NCI-H2081 (cell line): ENCODE measurements at places on chromosomes 13 and 19.

DNA sequence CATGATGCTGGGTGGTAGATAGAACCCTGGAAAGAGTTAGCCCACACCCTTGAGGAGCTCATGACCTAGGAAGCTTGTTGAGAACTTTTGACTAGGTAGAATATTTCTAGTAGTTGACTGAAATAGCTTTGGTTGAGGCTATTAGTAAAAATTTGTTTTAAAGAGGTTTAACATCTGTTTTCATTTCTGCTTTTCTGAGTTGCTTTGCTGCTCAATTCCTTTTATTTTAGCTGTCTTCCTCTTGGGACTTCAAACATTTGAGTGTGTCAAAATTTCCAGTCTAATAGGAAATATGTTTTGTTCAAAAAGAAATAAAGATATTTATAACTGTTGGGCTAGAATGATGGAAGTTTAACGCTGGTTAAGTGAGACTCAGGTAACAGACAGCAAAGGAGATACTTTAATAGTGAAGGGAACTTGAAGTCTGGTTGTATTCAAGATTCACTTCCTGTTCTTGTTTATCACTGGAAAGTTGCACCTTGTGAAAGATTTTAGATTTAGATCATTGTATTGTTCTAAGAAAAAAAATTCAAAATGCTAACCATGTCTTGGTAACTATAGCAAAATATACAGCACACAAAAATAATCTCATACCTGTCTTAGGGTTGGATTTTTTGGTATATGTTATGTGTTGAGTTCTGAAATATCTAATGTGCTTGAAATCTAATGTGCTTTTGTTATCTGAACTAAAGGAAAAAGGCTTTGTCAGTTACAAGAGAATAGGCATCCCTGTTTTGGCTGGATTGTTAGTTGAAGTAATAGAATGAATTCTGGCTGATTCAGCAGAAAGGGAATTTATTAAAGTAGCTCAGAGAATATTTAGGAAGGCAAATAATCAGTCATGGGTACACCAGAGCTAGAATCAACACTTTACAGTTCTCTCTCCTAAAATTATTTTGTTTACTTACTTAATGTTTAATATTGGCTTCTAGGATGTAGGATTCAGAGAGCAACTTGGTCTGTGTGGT lies 24.4 kb upstream of the GPR18 start:
- DNase-seq: no peak

GRCh38 chr19:19485161-19485997 lies 30.0 kb downstream of the TSSK6 start:
- DNase-seq: no peak

DNA sequence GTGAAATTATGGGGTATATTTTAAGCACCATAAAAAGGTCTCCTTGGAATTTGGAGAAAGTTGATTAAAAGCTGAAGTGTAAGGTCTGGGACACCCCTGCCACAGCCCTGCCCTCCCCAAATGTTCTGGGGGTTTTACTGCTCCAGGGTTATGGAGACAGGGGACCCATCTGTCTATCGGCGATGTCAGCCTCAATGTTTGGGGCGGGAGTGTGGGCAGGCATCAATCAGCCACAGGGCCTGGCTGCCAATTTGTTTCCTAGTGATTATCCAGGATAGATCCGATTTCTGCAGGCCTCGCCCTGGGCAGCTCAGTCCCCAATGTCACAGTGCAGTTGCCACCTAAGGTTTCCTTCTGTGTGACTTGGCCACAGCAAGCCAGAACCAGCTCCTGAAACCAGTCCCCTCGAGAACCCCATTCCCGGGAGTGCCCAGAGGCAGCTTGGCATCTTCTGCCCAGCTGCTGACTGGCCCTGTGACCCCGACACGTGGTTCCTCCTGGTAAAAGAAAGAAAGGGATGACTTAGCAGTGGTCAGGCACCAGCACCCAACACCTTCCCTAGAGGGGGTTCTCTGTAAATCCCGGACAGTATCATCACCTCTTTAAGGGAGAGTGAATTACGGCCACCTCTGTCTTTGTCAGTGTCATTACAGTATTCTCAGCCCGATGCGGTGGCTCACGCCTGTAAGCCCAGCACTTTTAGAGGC lies 41.6 kb downstream of the MYO9B start:
- no peak for DNase-seq

- no peak for DNase-seq
Measured at GRCh38 chr19:53112286-53112685, 9.1 kb upstream of the ZNF160 start.

GRCh38 chr19:28737021-28737895 lies 475.7 kb downstream of the UQCRFS1 start:
- DNase-seq: no peak

GRCh38 chr13:50104493-50104892 lies 89.2 kb downstream of the KCNRG start:
- no peak for DNase-seq

DNA sequence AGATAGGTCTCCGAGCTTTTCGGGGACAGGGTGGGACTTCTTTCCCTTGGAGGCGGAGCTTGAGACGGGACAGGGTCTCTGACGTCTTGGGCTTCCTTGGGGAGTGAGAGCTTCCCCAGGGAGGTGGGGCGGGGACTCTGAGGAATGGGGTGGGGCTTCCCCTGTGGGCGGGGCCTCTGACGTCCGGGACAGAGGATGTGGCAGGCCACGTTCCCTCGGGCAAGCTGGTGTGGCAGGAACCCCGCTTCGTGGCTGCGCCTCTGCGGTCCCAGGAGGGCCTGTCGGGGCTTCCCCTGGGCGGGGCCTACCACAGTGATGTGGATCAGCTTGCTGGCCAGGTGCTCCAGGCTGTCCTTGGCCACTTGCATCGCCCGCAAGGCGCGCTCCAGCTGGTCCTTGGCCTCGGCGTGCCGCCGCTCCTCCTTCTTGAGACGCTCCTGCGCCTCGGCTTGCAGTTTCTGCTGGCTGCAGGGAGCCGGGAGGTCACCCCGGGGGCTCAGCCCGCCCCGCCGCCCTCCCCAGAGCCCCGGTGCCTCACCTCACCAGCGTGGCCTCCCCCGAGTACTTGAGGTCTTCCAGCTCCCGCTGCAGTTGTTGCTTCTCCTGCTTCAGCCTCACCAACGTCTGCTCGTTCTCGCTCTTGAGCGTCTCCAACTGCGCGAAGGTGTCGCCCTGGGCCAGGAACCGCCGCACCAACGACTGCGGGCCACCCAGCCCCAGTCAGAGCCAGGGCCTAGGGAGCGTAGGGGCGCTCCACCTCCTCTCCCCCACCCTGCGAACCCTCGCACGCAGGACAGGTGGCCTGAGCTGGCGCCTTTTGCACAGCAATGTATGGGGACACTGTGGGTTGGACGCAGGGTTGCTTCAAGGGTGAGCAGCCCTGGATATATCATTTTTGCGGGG lies 3.3 kb upstream of the RGL3 start:
- DNase-seq: no peak

DNA sequence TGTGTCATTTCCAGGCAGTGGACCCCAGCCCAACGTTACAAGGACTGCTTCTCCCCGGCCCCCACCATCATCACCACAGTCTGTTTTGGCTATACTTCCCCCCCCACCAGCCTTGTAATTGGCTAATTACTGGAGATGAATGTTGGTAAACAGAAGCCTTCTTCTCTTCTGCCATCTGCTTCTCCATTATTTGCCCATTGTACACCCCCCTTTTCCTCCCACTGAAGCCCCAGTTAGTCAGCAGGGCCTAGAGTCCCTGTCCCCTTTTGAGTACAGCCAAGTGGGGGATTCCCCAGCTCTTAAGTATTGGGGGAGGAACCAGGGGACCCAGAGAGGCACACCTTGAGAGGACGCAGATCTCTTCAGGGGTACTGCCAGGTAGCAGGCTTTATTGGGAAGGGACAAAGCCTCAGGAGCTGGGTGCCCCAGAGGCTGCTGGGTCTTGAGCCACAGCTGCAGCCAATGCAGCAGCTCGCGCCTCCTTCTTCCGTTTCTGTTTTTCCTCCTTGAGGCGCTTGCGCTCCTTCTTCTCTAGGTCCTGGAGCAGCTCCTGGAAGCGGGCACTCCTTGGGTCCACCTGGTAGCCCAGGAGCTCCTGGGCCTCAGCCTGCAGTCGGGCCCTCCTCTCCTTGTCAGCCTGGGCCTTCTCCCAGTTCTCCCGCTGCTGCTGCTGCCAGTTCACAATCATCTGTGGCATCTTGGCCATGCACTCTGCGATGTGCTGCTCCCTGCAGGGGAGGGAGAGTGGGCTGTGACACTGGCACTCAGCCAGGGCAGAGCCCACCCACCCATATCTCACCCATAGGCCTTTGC lies 3.0 kb downstream of the GADD45GIP1 start:
- DNase-seq: peak; percentile 35

GRCh38 chr13:28607187-28607955 lies 51.6 kb upstream of the POMP start:
- no peak for DNase-seq

GRCh38 chr13:21657538-21657937 lies 13.3 kb upstream of the FGF9 start:
- no peak for DNase-seq

DNA sequence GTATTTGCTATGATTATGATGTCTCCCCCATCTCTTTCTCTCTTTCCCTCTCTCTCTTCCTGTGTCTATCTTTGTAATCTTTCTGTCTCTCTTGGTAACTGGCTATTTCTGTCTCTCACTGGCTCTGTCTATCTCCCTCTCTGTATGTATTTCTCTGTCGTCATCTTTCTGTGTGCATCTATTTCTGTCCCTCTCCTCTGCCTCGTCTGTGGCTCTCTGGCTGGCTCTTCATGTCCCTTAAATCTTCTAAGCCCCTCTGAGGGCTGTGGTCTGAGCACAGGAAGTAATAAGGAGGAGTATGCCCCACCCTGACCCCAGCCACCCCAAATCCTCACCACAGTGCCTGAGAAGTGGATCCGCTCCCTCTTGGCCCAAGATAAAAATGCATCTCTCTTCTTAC lies 104.4 kb downstream of the DNAJC15 start:
- DNase-seq: no peak

- DNase-seq: no peak
Measured at GRCh38 chr19:29079356-29080032, 133.5 kb downstream of the UQCRFS1 start.

GRCh38 chr13:51158365-51158764 lies 47.3 kb upstream of the C13orf42 start:
- DNase-seq: no peak

DNA sequence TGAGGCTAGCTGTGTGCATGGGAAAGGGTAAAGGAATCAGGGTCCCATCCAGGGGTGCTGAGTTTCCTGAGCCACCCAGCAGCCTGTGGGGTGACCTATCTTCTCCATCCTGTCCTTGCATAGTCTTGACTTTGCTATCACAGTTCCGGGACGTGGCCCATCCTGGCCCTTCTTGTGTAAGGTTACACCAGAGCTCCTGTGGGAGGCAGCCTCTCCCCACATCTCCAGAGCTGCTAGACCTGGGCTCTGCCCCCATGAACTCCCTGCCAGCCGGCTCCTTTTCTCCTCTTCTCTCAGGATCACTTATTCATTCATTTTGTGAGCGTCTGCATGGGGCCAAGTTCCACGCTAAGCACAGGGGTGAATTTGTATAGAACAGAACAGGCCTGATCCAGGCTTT lies 238.9 kb downstream of the TSHZ3 start:
- no peak for DNase-seq

GRCh38 chr13:105107781-105108180 lies 1427.7 kb downstream of the EFNB2 start:
- DNase-seq: no peak

DNA sequence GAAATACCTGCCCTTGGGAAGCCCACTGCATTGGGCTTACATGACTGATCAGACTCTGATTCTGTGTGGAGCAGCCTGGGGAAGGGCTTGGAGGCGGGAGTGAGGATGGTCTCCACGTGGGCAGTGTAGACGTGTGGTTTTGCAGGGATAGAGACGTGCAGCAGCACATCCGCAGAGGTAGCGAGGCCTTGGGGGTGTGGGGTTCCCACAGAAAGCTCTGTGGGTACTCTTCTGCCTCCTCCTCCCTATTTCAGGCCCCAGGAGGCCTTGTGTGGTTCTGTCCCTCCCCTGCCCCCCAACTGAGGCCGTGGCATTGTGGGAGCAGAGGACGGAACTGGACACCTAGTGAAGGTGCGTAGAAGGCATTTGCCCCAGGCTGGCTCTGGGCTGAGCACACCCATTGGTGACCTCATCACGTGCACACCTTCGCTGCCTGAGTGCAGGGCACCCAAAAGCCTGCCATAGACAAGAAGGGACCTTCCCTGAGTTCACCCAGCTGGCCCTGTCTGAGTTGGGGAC lies 28.9 kb downstream of the PPP1R37 start:
- DNase-seq: no peak

- no peak for DNase-seq
Measured at GRCh38 chr13:23806874-23807526, 82.2 kb downstream of the MIPEP start.

DNA sequence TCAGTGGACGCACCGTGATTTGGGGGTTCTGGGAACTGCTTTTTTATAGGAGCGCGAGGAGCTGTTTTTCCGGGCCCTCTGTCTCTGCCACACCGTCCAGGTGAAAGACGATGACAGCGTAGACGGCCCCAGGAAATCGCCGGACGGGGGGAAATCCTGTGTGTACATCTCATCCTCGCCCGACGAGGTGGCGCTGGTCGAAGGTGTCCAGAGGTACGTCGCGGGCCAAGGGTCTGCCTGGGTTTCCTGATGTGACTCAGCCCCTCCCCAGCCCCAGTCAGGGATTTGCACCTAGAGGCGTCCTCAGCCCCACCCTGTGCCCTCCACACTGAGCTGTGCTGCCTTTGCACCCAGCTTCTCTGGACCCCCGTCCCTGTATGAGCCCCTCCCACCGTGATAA lies 136.2 kb upstream of the MCF2L start:
- no peak for DNase-seq

DNA sequence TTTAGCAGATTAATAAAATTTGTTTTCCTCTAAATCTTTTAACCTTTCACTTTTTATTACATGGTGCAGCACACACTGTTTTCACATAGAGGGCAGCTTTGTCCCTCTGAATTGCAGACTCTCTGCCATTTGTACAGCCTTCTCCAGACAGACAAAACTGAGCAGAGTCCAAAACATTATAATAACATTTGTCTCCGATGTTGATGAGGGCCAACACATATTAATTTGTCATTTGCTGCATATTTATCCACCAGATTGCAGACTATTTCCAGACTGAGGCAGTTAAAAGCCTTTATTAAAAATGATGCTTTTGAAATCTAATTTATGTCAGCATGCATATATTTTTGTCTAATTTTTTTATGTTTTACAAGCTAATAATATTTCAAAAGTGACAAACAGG lies 1251.9 kb upstream of the SLC10A2 start:
- peak; percentile 24 for DNase-seq
